ENCODE measurements at places on chromosomes 7 and 10.

DNA sequence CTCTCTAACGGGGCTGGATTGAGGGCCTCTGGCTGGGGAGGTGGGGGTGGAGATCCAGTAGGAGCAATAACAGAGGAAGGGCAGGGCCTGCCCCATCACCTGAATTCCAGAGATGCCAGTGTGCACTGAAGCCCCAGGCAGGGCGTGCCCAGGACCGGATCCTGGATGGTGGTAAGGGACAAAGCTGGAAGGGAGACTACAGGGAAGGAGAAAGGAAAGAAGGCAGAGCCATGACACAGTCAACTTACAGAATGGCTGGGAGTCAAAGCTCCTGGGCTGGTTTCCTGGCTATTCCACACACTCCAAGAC is 666 bp downstream of the TMEM139 start:
- no peak for DNase-seq

DNA sequence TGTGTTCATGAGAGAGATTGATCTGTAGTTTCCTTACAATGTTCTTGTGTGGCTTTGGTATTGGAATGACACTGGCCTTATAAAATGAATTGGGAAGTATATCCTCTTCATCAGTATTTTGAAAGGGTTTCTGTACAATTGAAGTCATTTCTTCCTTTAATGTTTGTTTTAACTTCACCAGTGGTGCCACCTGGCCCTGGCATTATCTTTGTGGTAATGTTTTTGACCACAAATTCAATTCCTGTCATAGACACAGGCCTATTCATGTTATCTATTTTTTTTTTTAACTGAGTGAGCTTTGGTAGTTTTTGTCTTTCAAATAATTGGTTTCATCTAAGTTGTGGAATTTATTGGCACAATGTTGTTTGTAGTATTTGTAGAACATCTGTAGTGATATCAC is 127.7 kb downstream of the CDK14 start:
- no peak for DNase-seq

DNA sequence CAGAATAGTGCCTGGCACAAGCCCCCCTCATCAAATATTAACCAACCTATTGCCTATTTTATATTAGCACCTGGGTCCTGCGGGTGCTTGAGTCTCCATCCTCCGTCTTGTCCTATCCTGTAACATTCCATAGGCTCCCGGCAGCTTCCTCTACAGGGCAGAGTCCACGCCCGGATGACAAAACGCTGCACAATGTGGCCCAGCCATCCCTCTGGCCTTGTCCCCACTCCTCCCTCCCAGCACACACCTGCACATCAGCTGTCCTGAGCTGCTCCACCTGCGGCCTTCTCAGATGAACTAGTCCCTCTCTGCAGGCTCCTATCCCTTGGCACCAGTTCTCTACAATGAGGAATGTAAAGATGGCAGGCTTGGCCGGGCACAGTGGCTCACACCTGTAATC is 153.5 kb upstream of the PDE1C start:
- no peak for DNase-seq

- DNase-seq = no peak
Observed at GRCh38 chr7:114508086-114508485, 93.5 kb downstream of the FOXP2 start.

DNA sequence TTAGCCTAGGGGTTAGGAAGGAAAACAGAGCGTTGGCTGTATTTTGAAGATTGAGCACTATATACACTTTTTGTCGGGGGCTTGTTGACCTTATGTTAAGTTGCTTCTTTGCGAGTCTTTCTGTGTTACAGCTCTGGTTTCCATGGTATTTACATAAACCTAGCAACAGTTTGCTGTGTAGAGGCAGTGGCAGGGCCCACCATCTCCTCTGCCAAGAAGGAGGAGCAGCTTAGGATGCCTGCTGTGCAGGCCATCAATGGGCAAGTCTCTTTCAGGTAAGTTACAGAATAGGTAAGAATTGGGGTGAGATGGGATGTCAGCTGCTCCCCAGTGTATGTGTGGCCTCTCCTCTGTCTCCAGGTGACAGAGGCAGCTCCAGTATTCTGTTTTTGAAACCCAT is 485.5 kb downstream of the LRMDA start:
- DNase-seq = no peak

- DNase-seq = no peak
Observed at GRCh38 chr7:590731-591551, 71.3 kb upstream of the PDGFA start.

DNA sequence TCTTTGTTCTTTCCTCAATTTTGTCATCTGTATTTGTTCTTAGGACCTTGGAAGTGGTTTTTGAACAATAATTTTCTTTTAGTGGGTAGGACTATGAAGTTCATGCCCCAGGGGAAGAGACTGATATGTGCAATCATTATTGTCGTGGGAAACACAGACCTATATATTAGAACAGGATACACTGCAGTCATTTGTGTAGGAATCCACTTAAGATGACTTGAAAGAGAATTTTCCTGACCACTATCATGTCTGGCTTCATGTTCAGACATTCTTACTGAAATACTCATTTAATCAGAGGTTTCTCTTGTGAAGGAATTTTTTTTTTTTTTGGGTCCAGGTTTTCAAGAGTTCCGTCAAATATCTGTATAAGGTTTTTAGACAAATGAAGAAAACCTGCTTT is 163.6 kb downstream of the SUGCT start:
- no peak for DNase-seq

GRCh38 chr10:80492848-80493521 is 38.9 kb downstream of the TSPAN14 start:
- DNase-seq = no peak

- no peak for DNase-seq
Observed at GRCh38 chr10:70068925-70069324, 16.3 kb downstream of the MACROH2A2 start.

All from anterior cingulate cortex (tissue), 58 donors.